Spinal cord (tissue), 10 donors: ENCODE measurements at places on chromosomes 16 and 17. TPM values are rescaled to one million over a fixed set of nuclear protein-coding genes. Genes with fewer than 3 reads are reported as not detected.

The RNFT1 gene
- polyA plus RNA-seq, result 37.3 TPM

The COTL1 gene
- polyA plus RNA-seq, result 175 TPM

The ACSM2A gene
- polyA plus RNA-seq, result 0.56 TPM

The FBXL19 gene
- polyA plus RNA-seq, result 90.1 TPM
